Stimulated activated CD8-positive, alpha-beta memory T cell treated with anti-CD3 and anti-CD28 coated beads, Interleukin-15, amount 100 ng/mL, for 48 hours (primary cell): ENCODE measurements at places on chromosomes 5 and 9.

DNA sequence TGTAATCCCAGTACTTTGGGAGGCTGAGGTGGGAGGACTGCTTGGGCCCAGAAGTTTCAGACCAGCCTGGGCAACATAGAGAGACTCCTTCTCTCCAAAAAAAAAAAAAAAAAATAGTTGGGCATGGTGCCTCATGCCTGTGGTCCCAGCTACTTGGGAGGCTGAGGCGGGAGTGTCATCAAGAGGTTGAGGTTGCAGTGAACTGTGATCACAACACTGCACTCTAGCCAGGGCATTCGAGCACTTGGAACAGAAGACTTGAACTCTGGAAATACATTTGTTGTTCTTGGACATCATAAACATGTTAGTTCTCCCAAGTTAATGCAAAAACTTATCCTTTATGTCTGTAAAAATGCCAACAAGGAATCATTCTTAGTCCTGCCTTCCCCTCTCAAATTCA lies 29.6 kb downstream of the EHMT1 start:
- no peak for DNase-seq

DNA sequence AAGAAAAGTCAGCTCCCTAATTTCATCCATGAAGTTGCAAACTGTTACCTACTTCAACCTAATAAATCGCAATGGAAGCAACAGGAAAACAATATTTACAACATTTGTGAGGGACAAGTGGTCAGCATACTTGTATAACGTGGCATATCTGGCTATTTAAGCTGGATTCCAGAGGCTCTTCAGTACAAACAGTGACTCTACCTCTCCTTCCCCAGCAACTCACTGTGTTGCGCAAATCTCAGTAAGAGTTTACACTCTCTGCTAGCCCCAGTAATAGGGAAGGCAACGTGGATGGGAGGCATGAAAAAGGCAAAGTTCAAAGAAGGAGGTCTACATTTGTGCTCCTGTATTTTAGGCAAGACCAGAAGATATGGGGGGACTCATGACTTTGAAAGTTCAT lies 18.9 kb upstream of the SEMA5A start:
- DNase-seq = no peak

GRCh38 chr5:151617383-151617840 lies 26.3 kb upstream of the FAT2 start:
- no peak for DNase-seq

GRCh38 chr9:137352511-137353222 lies 50.6 kb upstream of the NRARP start:
- no peak for DNase-seq

DNA sequence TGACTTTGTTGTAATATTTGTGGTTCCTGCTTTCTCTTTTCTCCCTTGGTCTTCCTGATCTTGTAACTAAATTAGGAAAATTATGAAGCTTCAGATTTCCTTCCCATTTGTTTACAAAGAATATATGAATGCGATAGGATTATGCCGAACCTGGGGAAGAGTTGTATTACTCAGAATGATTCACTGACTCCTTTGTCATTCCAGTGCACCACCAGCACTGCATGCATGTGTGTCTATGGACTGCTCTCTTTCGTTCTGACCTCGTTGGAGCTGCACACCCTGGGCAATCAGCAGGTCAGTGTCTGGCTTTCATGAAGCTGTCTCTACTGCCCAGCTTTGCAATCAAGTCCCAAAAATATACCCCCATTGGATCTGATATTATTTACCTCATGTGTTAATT lies 25.5 kb downstream of the NUP188 start:
- DNase-seq = no peak

DNA sequence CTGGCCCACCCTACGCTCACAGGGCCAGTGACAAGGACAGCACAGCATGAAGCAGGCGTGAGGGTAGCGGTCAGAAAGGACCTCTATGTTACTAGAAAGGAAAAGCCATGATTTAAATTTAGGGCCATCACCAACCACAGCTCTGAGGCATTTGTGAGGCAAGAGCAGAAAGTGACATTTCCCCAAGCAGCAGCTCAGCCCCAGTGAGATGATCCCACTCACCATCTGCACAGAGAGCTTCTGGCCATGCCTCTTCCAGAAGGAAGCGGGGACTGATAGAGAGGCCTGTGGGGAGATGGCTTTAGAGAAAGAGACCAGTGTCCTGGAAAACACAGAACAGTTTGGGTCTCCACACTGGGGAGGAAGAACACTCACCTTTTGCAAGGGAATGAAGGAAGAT lies 413.9 kb downstream of the SPOCK1 start:
- DNase-seq = no peak

DNA sequence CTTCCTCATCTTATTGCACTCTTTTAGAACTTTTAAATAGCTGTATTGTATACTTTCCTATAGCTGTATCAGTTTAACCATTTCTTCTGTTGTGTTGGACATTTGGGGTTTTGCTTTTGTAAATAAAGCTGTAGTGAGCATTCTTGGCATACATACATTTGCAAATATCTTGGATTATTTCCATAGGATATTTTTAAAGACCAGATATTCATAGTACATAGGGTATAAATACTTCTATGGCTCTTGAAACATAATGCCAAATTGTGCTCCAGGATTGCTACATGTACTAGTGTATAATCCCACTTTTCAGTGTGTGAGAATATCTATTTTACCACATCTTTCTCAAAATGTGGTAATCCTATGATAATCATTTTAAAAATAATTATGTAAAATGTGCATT lies 51.2 kb downstream of the SCAMP1 start:
- no peak for DNase-seq

DNA sequence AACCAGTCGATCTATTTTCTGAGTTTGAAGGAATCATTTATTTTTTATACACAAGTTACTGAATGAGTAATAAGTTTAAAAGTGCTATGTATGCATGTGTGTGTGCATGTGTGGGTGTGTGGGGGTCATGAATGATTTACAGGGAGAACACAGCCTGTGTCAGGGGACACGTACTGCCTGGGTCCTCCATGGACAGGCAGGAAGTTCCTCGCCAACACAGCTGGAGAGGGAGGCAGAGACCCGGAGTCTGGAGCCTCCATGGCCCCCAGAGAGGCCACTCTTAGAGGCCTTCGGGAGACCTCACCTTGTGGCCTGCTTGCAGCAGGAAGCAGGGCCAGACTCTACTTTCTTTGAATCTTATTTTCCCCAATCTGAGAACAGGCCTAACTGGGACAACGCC lies 144.7 kb downstream of the GABBR2 start:
- DNase-seq = no peak

DNA sequence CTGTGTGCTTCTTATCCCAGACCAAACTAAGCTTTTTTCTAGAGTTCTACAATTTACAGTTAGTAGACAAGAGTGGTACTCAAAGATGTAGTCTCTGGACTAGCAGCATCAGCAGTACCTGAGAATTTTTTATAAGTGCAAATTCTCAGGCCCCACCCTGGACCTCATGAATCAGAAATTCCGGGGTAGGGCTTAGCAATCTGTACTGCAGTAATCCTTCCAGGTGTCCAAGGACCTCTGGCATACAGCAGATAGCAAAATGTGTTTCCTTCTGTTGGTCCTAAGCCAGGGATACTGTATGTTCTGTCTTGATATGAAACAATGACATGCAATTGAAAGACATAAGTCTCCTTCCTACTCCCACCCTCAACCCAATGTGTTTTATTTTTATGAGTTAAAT lies 194.3 kb downstream of the MSX2 start:
- DNase-seq = no peak

- DNase-seq = no peak
Measured at GRCh38 chr9:135561391-135562234, at the start of gene PAEP. PAEP (plus strand) TSS chr9:135561756.

- no peak for DNase-seq
Measured at GRCh38 chr5:138565100-138565821, 9.9 kb downstream of the HSPA9 start.

DNA sequence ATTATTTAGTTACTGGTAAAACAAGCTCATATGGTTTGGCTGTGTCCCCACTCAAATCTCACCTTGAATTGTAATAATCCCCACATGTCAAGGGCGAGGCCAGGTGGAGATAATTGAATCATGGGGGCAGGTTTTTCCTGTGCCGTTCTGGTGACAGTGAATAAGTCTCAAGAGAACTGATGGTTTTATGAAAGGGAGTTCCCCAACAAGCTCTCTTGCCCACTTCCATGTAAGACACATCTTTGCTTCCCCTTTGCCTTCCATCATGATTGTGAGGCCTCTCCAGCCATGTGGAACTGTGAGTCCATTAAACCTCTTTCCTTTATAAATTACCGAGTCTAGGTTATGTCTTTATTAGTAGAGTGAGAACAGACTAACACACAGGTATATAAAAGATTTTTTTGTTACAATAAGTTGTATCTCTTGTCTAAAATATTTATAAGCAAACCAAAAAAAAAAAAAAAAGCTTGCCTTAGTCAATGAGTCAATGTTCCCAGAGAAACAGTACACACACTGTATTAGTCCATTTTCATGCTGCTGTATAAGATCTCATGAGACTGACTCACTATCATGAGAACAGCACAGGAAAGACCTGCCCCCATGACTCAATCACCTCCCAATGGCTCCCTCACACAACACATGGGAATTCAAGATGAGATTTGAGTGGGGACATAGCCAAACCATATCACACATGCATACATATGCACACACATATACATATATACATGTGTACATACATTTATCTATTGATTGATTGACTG lies 138.3 kb downstream of the BASP1 start:
- no peak for DNase-seq

GRCh38 chr9:108168236-108168850 lies 678.8 kb upstream of the KLF4 start:
- no peak for DNase-seq

DNA sequence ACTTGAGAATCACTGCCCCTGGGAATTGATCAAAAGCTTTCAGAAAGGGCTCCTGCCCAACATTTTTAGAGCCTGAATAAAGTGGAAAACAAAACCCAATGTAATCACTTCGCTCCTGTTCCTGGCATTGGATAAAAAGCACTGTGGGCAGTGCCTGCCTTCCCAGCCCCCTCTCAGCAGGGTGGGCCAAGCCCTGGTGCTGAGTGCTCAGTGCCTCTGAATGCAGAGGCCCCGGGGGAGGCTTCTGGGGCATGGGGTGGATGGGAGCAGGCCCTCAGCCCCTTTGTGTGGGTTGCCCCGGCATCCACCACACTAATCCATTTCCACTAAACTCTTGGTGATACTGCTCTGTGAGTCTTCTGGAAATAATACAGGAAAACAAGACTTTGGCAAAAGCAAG lies 55.6 kb downstream of the CFAP90 start:
- DNase-seq = no peak

DNA sequence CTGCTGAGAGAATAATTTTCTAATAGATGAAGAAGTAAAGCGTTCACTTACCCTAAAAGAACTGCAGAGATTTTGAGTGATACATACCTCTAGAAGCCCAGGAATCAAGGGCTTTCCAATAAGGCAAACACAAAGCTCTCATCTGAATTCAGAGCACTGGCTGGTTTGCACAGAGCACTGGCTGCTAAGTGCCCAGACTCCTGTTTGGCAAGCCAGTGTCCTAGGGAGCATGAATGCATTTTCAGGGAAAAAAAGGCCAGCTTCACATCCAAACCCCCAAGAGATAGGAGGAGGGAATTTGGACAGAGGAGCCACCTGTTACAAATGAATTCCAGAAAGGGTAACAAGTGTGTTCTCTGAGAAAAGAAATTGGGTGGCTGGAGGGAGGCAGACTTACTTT lies 65.3 kb downstream of the ARSB start:
- DNase-seq = no peak

DNA sequence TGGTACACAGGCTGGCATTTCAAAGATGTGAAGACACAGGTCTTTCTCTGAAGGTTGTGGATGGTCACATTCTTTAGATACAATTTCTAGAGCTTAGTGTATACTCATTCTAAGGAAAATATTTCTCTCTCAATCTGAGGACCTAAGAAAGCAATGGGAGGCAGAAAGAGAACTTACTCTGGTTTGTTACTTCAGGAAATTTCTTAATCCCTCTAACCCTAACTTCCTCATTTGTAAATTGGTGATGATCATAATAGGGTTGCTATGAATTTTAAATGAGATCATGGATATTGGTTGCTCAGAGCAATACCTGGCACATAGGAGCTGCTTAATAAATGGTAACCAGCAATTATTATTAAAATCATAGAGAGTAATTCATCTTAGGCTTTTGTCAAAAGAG lies 22.1 kb downstream of the FAM170A start:
- no peak for DNase-seq

DNA sequence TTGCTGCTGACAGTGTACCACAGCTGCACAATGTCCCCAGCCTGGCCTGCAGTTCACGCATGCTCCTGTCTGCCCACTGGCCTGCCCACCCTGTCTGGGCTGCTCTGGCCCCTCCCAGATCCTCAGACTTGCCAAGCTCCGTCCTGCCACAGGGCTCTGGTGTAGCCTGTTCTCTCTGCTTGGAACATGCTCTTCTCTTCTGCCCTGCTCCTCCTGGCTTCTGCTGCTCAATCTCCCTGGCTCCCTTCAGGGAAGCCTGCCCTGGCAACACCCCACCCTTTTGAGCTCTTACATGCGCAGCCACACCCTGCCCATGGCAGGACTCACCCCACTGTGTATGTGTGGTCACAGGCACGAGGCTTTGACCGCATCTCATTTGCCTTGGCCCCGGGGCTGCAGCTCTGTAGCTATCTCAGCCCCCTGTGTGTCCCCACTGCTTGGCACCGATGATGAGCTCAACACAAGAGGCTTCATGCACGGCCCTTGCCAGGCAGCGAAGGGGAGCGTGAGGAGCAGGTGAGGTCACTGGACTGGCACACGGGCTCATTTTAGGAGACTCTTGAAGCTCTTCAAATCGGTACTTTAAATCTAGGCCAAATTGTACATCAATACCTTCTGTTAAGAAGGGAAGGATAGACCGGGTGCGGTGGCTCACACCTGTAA lies 20.4 kb upstream of the BRD3 start:
- no peak for DNase-seq

GRCh38 chr9:109856785-109857184 lies 76.8 kb downstream of the PALM2AKAP2 start:
- no peak for DNase-seq

DNA sequence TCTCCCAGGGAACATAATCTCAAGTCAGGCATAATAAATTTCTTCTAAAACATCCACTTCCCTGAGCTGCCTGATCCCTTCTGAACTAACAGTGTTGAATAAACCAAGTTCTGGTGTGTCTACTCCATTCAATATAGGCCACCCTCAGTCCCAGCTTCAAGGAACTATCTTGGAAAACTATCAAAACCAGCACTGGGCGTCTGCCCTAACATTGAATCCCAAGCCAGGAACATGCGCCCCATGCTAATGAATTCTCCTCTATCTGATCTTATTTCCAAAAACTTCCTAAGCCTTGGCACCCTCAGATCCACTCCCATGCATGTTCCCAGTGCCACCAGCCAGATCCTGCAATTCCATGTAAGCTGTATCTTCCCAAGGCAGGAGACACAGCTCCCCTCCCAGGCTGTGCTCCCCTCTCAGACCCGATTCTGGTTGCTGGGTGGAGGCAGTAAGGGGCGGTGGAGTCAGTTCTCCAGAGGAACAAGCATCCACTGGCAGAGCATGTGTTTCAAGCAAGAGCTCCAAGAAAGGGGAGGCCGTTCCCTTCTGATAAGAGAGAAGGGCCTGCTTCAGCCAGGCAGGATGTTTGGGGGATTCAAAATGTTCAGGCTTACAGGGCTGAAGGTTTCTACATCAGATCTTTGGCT lies 13.1 kb upstream of the FOXI1 start:
- DNase-seq = no peak
